ENCODE measurements at places on chromosomes 3 and 15. TPM values are rescaled to one million over a fixed set of nuclear protein-coding genes. Genes with fewer than 3 reads are reported as not detected.

GRCh38 chr15:93859176-93859575, 372.2 kb upstream of the MCTP2 start:
- DNase-seq, result no peak

Gene MFAP1
- polyA plus RNA-seq, result 33.1 TPM

GRCh38 chr15:40769274-40770146, at the start of gene C15orf62:
C15orf62 (plus strand) TSS chr15:40769980; CDS start chr15:40770496, 516 bp downstream.
- peak; percentile 33 for DNase-seq

Gene RGMA
- 0.65 TPM for polyA plus RNA-seq

DNA sequence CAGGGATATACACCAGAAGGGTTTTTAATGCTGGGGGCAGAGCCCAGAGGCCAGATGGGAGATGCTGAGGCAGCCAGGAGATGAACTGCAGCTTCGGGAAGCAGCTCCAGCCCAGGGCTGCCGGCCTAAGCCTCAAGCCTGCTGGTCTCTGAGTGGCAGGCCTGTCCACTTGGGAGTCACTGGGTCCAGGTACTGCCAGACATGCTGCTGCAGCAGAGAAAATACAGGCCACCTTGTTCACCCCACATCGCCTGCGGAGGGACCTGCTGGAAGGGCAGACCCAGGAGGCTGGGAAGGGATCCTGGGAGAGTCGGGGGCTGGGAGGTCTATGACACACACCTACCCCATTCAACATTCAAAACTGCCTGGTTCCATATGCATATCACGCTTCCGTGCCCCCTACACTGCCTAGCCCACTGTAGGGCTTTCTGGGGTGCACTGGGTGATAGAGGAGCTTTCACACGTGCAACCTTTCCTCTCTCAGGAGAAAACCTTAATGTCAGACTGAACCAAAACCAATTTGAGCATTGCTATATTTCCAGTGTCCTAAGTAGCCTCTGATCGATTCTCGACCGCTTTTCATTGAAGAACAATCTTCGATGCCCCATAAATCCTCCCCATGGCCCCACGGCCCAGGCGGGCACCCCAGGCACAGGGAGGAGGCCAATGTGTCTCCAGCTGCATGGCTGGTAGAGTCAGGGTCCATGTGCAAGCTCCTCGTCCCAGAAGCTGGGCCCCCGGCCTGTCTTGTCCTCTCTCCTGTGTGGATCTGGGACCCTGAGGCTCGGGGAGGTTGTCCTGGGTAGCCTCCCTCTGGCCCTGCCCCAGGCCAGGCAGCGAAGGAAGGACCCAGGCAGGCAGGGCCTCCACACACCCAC, 147.4 kb downstream of the ATP10A start:
- DNase-seq, result no peak

Gene AMT
- polyA plus RNA-seq, result 1.7 TPM

GRCh38 chr15:64089543-64090280, 3.9 kb downstream of the CIAO2A start:
- no peak for DNase-seq

Gene GORASP1
- polyA plus RNA-seq, result 33.1 TPM

GRCh38 chr3:52092891-52093290, 36.5 kb upstream of the DUSP7 start:
- no peak for DNase-seq

DNA sequence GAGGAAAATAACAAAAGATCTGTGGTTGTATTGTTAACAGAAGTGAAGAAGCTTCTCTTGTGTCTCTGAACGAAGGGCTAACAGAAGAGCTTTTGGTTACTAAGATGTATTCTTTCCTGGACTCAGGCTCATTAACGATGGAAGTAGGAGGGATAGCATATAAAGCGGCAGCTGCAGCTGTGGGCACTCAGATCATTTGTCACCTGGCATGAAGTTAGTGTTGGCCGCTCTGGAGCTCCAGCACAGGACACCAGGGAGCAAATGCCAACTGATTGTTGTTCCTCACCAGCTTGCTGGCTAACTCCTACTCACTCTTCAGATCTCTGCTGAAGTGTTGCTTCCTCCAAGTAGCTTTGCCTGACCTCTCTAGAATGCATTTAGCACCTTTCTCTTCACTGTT, 15.5 kb upstream of the SLITRK3 start:
- DNase-seq, result no peak

DNA sequence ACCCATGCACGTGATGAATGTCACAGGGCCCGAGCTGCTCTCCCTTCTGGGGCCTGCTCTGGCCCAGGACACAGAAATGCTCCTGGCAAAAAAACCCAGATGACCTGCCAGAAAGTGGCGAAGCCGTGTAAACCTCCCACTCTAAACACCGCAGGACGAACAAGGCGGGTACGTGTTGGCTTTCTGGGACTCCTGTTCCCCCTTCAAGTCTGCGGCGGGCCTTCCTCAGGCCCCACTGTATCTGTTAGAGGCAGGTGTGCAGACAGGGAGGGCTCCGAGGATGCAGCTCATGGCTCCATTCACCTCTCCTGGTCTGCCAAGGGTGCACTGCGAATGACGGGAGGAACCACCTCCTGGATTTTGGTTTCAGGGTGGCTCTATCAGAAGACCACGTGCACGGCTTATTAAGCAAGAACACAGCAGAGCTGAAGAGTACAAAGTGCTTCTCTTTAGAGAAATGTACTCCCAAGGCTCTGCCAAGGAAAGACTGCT, 173.8 kb downstream of the ADAMTS17 start:
- no peak for DNase-seq

DNA sequence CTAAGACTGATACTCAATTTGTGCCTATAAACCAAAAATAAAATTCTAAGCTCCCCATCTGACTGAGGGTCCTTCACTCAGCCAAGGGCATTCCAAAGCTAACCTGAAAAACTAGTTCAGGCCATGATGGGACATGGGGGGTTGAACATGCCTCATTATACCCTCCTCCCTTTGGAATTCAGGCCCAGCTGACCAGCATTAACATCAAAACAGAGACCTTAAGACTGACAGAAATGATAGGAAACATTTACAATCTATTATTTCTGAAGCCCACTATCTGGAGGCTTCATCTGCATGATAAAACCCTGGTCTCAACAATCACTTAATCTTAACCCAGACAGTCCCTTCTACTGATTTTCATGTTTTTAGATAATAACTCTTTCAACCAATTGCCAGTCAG, 140.4 kb downstream of the ANO10 start:
- DNase-seq, result no peak

Gene UBE2Q2
- 41.8 TPM for polyA plus RNA-seq

- DNase-seq, result peak; percentile 73
Observed at GRCh38 chr15:51647128-51647562, 24.6 kb upstream of the DMXL2 start.

DNA sequence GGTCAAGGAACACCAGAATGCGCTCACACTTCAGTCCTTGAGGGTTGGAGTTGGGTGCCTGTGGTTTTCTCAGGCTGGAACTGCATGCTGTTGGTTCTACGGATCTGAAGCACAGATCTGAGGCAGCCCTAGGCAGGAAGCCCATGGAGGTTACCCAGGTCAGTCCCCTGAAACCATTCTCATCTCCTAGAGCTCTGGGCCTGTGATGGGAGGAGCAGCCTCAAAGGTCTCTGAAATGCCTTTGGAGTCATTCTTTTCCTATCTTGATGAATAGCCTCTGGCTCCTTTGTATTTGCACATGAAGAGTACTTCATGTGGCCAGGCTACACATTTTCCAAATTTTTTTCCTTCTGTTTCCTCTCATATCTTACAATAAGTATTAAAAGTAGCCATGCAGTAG, 179.3 kb upstream of the UBE2E1 start:
- no peak for DNase-seq

DNA sequence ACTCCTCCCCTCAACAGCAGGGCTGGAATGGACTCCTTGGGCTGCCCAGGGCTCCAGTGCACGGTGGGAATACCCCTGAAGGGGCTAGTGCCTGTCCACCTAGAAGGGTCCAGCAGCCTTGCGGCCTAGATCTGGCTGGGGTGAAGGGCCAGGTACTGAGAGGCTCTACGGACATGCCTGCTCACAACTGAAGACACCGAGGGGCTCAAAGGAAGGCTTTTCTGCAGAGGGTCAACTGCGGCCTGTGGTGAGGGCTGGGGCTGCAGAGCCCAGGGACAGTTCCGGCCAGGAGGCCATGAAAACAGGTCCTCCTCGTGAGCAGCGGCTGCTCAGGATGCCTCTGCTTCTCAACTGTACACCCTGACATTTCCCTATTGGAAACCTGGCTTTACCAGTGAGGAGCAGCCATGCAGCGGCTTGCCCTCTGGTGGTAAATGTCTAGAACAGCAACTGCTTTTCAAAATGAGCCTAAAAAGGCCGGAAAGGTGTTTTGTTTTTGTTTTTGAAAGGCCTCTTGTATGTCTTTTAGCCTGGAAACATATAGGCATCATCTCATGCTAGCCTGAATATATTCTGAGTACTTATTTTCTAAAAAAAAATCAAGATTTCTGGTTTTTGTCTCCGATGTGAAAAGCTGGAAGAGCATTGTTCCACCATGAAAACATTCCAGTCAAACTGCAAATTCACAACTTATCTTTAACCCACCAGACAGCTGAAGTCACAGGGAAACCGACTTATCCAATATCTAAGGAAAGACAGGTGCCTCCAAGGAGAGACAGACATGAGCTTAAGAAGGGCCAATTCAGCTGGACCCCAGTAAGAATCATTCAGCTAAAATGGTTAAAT, 163.4 kb downstream of the KLF13 start:
- DNase-seq, result peak; percentile 82

- peak; percentile 83 for DNase-seq
Observed at GRCh38 chr3:113070681-113071113, 79.9 kb downstream of the GTPBP8 start.

GRCh38 chr3:140250010-140250855, 315.2 kb downstream of the CLSTN2 start:
- no peak for DNase-seq

DNA sequence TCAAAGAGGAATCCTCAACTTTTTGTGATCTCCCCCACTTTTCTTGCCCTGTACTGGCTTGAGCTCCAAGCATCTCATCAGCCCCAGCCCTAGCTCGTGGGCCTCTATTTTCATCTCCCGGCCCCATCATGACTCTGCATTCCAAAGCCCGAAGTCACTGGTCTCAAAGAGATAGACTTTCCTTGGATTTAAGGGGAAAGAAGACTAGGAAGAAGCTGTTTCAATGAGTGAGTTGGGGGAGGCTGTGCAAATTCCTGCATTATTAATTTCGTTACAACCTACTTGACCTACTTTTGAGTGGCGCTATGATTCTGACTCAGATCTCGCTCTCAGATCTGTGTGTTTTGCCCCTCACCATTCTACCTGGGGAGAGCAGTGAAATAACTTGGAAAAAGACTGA, 266.6 kb upstream of the TBL1XR1 start:
- peak; percentile 78 for DNase-seq

DNA sequence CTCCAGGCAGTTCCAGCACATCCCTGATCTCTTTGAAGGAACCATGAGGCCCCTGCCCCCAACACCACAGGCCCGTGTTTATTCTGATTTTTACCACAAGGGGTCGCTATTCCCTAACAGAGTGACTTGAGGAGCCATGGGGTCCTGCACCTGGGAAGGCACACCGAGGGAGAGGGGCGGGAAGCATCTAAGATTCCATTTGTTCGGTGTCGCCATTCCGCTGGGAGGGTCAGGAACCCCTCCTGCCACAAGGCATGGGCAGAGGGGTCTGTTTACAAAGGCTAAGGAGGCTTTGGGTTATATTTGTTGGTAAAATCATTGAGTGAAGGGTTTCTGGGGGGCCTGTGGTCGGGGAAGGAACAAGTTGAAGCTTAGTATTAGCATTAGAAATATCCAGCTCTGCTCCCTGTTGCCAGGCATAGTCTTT, 77.1 kb downstream of the WDR76 start:
- peak; percentile 65 for DNase-seq

DNA sequence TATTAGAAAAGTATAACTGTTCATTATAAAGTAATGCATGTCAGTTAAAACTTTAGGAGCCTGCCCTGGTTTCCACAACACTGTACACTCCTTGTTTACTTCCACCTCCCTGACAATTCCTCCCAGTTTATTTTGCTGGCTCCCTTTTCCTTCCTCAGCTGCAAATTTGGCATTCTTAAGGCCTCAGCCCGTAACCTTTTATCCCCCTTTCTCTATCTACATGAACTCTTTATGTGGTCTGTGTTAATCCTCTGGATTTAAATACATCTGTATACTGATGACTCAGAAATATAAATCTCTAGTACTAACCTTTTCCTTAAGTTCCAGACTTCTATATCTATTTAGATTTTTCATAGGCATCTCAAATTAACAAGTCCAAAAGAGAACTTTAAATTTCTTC, 143.6 kb downstream of the OTOL1 start:
- no peak for DNase-seq

DNA sequence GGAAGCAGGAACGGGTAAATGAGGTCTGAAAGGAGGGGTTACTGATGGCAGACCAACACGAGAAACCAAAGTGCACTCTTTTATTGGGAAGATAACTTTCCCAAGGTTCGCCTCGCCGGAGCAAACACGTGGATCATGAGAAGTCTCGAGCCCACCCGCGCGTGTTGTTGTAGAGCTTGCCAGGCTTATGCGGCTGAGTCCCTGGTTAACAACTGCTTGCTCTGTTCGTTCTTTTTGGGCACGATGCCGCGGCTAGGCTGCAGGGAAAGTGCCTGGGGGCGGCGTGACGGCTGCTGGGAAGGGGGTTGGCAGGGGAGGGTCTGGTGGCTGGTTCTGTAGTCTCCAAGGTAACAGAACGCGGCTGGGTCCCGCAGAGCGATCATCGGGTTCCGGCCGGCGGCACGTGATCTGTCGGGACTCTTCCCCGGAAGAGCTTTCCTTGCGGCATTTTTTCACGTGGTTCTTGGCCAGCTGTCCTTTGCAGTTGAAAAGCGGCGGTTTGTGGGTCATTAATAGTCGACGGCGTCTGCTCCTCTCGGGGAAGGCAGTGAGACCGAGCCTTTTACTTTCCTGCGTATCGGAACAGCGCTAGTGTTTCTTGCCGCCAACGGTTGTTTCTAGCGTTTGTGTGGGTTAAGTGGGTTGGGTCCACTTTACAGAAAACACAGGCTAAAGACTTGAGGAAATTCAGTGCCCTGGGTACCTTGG, 1.5 kb downstream of the MGA start:
- DNase-seq, result peak; percentile 89

- peak; percentile 71 for DNase-seq
Observed at GRCh38 chr3:196868297-196868661, 559 bp downstream of the SENP5 start.

GRCh38 chr15:89125088-89125826, 37.0 kb downstream of the ABHD2 start:
- no peak for DNase-seq

DNA sequence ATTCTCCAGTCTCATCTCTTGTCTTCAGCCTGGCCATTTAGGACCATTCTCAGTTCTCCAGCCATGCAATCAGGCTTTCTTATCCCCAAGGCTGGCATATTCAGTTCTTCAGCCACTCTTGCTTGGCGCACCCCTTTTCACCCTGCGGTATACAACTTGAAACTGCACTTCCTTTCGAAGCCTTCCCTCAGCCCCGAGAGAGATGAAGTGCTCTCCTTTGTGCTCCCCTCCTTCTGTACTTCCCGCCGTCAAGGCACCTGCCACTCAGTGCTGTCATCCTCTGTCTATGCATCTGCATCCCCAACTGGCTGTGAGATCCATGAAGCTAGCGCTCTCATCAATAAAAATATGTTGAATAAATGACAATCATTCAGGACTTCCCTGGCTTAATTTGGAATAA, 45.7 kb downstream of the MORC1 start:
- DNase-seq, result no peak
